ENCODE measurements at places on chromosomes 3 and 15. TPM values are rescaled to one million over a fixed set of nuclear protein-coding genes. Genes with fewer than 3 reads are reported as not detected.

DNA sequence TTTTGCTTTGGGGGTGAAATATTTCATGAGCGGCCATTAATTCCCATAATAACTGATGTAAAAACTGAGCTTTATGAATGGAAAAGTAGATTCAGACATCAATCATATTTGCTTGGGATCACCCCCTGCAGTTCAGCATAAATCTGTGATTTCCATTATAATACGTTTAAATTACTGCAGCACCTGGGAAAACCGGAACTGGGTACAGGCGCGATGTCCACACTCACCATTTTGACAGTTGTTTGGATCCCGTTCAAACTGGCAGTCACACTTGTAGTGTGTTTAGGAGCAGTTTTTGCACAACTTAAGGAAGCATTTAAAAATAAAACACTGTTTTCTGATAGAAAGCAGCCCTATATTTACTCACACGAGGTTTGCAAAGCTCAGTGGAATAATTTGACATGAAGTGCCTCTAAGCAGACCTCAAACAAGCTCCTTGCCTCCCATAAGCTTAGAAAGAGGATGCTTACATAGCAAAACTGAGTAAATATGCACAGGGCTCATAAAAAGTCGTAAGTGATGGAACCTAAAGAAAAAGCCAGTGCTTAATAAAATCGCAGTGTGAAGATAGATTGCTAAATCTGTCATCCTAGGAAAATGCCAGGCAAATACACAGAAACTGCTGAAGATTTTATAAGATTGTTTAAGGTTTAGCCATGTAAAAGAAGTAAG, 377.6 kb downstream of the PTPRG start:
- H3K27ac ChIP-seq: no peak overlapping the region
- H3K36me3 ChIP-seq: no peaks in the 10 kb centered on the region
- H3K27me3 ChIP-seq: no peaks in the 10 kb centered on the region
- H3K4me3 ChIP-seq: no peak overlapping the region

GRCh38 chr3:177906126-177906511, 630.1 kb upstream of the KCNMB2 start:
- H3K27me3 ChIP-seq: no peaks in the 10 kb centered on the region
- peaks cover 20% of the 10 kb centered on the region for H3K4me1 ChIP-seq
- peak overlapping the region; percentile 28 for H3K4me3 ChIP-seq
- no peaks in the 10 kb centered on the region for H3K36me3 ChIP-seq

DNA sequence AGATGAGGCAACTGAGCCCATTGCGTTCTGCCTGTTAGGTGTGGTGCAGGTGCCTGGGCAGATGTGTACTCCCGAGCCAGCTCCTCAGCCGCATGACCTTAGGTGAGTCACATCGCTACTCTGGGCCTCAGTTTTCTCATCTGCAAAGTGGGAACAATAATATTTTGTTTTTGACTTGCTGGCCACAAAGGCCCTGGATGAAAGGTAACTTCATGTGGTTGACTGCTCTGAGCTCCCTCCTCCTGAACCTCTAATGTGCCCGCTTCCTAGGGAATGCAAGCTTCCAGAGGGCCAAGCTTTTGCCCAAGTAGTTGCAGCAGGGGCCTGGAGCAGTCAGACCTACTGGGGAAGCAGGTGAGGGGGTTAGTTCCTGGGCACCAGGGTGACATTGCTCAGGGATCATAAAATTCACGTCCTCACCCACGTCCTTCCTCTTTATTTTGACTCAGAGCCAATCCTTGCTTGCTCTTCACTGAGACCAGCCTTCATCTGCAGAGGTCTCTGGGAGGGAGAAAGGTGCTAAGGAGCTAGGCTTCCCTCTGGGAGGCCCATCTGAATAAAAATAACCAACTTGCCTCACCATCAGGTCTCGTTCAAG, 149.0 kb upstream of the TLE3 start:
- H3K36me3 ChIP-seq: no peaks in the 10 kb centered on the region
- no peaks in the 10 kb centered on the region for H3K27me3 ChIP-seq

- peak overlapping the region; percentile 69 for H3K4me3 ChIP-seq
- no peaks in the 10 kb centered on the region for H3K27me3 ChIP-seq
- H3K27ac ChIP-seq: no peak overlapping the region
- H3K36me3 ChIP-seq: no peaks in the 10 kb centered on the region
- DNase-seq: no peak
- no peaks in the 10 kb centered on the region for H3K4me1 ChIP-seq
Observed at GRCh38 chr3:158097081-158097592, 9.1 kb downstream of the SHOX2 start.

The AP4E1 gene
- total RNA-seq: 9.8 TPM

The GATA2 gene
- total RNA-seq: 19.8 TPM

GRCh38 chr3:27090275-27091041, 278.7 kb downstream of the NEK10 start:
- H3K4me1 ChIP-seq: no peaks in the 10 kb centered on the region
- H3K27me3 ChIP-seq: no peaks in the 10 kb centered on the region
- H3K27ac ChIP-seq: no peak overlapping the region
- H3K4me3 ChIP-seq: no peak overlapping the region
- no peak for DNase-seq
- no peaks in the 10 kb centered on the region for H3K36me3 ChIP-seq

Data from SJCRH30 (cell line).